ENCODE measurements at places on chromosomes 2 and 18.

GRCh38 chr18:61694236-61694635 lies 198.6 kb downstream of the RNF152 start:
- no peak for DNase-seq

- no peak for DNase-seq
These were observed 107.1 kb upstream of the DNMT3A start for GRCh38 chr2:25448808-25449207.

DNA sequence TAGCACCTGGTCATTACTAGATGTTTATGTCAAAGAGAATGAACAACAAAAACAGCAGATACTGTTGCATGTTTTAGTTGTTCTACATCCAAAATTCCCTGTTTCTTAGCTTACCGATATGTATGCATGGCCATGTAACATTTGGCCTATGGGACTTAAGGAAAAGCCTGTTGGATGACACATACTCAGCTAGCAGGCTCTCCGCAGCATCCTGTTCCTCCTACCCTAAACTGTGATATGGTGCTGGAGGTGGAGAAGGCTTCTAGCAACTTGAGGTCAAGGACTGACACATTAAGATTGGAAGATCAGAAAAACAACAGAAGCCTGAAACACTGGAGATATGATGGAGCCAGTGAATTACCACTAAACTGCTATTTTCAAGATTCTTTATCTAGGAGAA lies 537.8 kb downstream of the LRRTM4 start:
- DNase-seq: no peak

- DNase-seq: no peak
These were observed 180.8 kb upstream of the RAB6C start for GRCh38 chr2:129798626-129799025.

DNA sequence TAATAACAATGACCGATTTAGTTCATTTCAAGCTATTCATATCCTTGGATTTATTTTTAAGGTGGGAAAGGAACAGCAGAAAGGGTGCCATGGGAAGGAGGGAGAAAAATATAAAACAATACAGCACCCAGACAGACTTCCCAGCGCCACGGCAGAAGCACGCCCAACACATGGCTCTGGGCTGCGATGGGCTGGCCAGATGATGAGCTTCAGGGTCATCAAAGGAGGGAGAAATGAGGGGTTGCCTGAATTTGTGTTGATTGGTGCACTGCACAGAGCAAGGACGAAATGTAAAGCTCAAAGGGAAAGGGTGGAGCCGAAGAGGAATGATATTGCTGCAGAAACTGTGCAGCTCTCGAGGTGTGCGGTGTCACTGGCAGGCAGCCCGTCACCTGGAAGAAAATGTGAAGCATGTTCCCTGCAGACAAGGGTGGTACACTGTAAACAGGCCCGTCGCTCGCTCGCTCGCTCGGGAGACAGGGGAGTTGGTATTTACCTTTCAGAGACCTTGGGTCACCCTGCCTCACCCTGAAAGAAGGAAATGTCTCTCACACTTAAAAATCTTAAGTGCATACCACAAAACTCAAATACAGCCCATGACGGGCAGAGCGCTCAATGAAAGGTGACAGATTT lies 195.5 kb upstream of the CTAGE1 start:
- DNase-seq: no peak

DNA sequence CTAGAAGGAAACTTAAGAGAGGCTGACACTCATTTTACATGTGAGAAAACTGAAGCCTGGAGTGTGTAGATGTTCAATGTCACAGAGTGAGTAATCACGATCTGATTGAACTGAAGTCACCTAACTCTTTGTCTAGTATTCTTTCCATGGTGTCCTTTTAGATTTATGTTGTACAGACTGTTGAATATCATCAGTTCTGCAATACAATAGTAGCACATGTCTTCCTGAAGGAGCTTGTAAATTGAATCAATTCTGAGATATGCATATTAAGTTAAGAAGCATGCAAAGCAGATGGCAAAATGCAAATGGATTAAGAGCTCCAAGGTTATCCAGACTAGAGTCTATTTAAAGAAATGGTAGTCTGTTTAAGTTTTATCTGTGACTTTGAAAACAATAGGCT lies 484.9 kb upstream of the CRIM1 start:
- DNase-seq: no peak

DNA sequence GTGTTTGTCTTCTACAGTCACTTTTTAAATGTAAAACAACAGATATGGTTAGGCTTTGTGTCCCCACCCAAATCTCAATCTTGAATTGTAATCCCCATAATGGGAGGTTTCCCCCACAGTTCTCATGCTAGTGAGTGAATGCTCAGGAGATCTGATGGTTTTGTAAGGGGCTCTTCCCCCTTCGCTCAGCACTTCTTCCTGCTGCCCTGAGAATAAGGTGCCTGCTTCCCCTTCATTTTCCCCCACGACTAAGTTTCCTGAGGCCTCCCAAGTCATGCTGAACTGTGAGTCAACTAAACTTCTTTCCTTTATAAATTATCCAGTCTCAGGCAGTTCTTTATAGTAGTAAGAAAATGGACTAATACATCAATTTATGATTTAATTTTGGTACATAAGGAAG lies 118.0 kb upstream of the SNTG2 start:
- no peak for DNase-seq

DNA sequence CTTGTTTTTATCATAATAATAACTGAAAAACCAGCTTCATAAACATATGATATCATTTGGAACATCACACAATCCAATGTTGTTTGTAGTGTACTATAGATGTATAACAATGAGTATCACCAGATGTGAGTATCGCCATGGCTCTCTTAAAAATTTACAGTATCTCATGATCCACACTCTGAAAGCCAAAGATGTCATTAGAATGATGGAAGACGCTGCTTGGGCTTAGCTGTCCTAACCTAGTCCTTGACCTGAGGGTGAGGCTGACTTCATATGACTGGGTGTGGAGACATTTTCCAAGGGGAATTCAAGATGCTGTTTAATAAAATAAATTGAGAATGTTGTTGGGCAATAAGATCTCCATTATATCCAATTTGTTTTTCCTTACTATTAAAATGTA lies 242.6 kb downstream of the RIT2 start:
- DNase-seq: no peak

DNA sequence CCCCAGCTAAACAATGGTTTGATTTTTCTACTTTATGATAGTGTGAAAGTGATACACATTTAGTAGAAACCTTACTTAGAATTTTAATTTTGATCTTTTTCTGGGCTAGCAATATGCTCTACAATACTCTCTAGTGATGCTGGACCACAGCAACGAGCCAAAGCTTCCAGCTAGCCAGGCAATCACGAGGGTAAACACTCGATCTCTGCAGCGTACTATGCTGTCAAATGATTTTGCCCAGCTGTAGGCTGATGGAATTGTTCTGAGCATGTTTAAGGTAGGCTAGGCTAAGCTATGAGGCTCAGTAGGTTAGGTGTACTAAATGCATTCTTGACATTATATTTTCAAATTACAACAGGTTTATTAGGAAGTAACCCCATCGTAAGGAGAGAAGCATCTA lies 207.5 kb downstream of the LRRTM4 start:
- DNase-seq: no peak

- DNase-seq: no peak
These were observed 285.3 kb upstream of the CCDC68 start for GRCh38 chr18:55244546-55244945.

- DNase-seq: no peak
These were observed 71.6 kb downstream of the NDUFA10 start for GRCh38 chr2:239953418-239954061.

- no peak for DNase-seq
These were observed 190.2 kb downstream of the SETBP1 start for GRCh38 chr18:44870631-44871502.

GRCh38 chr18:53745224-53745967 lies 479.1 kb downstream of the MBD2 start:
- DNase-seq: no peak

DNA sequence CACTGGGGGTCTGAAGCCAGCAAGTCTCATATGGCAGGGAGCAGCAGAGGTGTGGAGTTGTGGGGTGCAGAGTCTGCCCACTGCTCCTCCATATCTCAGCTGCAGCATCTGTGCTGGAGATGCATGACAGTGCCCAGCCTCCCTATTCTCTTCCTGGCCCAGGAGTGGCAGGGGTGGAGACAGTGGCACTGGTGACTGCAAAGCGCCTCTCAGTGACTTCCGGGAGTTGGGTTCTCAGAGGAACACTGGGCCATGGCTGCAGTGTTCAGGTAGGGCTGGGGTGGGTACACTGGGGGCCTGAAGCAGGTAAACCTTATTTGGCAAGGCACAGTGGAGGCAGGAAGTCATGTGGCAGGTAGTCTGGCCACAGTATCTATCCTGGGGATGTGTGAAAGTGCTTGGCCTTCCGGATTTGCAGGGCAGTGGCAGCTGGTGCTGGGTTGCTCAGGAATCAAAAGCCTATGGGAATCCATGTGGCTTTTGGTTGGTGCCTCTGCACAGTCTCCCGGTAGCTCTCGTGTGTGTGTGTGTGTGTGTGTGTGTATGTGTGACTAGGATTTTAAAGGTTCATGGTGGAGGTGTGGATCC lies 60.3 kb upstream of the THUMPD2 start:
- DNase-seq: no peak

- DNase-seq: no peak
These were observed 634.3 kb upstream of the SOX11 start for GRCh38 chr2:5057891-5058351.

GRCh38 chr2:226813148-226813701 lies 13.6 kb upstream of the IRS1 start:
- DNase-seq: no peak

DNA sequence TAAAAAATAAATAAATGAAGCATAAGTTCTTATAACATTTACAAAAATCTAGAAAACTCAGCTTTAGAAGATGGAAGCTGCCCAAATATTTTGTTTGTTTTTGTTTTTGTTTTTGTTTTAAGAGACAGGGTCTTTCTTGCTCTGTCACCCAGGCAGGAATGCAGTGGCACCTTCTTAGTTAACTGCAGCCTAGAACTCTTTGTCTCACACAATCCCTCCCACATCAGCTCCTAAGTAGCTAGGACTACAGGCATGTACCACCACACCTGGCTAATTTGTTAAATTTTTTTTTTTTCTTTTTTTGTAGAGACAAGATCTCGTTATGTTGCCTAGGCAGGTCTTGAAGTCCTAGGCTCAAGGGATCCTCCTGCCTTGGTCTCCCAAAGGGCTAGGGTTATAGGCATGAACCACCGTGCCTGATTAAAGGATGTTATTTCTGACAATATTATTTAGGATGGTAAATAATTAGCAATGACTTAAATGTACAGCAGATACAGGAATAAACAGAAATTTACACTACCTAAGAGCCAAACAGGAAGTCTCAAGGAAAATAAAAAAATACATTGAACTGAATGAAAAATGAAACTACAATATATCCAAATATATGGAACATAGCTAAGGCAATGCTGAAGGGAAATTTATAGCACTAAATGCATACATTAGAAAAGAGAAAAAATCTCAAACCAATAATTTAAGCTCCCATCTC lies 17.2 kb downstream of the SESTD1 start:
- no peak for DNase-seq

- DNase-seq: no peak
These were observed 62.8 kb upstream of the HDAC4 start for GRCh38 chr2:239463541-239464165.

GRCh38 chr2:119248751-119249150 lies 25.1 kb downstream of the STEAP3 start:
- DNase-seq: no peak

Measured in cortex of kidney (tissue), 1 donor.